Stimulated activated CD4-positive, alpha-beta T cell treated with anti-CD3 and anti-CD28 coated beads, Interleukin-1b, Interleukin-23, amount 100 ng/mL, for 1 hour (primary cell): ENCODE measurements at places on chromosomes 11 and 22.
A peak's percentile ranks its signal among the peaks of the same experiment; 100 is the strongest.

GRCh38 chr11:129451524-129451923 is 75.9 kb downstream of the BARX2 start:
- DNase-seq, result no peak

DNA sequence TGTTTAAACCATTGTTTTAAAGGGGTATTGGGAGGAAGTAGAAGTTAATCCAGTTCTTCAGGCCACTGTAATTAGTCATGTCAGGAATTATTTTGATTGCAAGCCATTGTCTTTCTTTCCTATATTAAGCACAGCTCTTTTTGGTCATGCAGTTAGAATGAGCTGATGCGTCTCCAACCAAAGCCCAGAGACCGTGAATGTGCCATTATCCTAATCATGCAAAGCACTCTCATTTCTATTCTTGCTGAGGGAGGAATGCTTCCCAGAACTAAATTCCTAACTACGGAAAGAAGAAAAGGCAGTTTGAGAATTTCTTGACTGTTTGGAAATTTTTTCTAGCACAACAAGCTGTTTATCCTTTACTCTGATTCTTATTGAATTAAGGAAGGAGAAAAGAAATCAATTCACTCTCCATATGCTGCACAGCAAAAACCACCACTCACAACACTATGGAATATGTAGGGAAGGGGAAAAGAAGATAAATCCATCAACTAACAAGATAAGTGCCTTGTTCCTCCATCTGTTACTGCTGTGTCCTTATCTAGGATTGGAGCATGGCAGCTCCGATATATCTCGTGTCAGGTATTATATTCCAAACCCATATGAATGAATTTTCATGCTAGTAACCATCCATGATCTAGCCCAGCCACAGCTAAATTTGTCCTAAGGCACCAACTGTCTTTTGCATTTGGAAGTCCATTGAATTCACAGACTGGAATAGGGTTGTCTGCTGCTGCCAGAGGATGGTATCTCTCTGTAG is 70.8 kb downstream of the NTM start:
- no peak for DNase-seq

GRCh38 chr22:31475800-31476199 is 13.8 kb downstream of the EIF4ENIF1 start:
- DNase-seq, result no peak

GRCh38 chr11:662689-663274 is 25.7 kb downstream of the DRD4 start:
- no peak for DNase-seq

DNA sequence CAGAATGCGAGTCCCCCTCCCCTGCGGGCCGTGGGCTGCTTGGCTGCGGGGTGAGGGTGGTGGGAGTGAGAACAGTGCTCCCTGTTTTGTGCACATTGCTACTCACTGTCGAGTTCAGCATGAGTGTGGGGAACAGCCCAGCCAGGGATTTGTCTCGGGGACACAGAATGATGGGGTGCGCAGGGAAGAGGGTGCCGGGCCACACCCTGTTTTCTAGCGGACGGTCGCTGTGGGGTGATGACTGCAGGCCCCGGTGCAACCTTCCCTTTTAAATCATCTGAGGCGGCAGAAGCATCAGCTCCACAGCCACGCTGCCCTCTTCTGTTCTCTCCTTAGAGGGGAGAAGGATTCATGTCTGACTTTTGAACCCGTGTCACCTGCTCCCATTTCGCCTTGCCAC is 1051.2 kb downstream of the TBC1D22A start:
- no peak for DNase-seq

- DNase-seq, result no peak
Measured at GRCh38 chr22:28229566-28230485, 310.8 kb upstream of the PITPNB start.

DNA sequence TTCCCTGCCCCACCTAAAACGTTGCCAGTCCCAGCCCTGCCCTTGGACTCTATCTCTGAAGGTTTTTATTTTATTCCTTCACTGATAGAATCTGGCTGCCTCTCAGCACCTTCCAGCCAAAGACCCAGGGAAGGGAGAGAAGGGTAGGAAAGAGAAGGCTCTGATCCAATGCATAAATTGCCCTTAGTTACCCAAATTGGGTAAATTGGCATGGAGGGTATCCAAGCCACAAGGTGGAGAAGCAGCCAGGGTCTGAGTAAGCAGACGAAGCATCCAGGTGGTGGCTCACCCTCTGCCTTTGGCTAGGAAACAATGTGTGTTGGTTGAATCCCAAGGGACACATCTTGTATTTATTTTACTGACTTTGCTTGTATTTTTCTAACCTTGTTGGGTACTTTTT is 89.0 kb downstream of the FEZ1 start:
- no peak for DNase-seq

- no peak for DNase-seq
Measured at GRCh38 chr22:23829845-23830372, 8.9 kb downstream of the DERL3 start.

DNA sequence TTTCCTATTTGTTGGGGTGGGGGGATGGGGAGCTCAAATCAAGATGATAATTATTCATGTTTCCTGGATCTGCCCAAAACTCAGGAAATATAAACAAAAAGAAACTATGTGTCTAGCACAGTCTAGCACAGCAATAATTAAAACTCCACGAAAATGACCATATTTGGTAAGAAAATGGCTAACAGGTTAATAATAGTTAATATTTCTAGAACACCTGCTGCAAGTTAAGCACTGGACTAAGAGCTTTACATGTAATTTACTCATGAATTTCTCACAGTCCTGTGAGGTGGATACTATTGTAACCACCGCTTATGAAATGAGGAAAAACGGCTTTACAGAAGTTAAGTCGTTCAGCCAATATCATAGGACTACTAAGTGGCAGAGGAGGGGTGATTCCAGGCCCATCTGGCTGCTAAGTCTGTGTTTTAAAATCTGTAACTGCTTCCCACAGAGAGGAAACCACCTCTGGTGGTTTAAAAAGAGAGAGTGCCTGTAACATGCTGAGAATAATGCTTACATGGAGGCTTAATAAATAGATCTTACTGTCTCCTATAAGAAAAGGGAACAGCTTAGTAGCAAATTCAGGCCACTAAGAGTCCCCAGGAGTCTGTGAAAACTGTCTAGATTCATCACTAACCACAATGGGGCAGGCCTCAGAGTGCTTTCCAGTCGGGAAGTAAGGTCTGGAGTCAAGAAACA is 11.0 kb upstream of the AMOTL1 start:
- DNase-seq, result no peak

DNA sequence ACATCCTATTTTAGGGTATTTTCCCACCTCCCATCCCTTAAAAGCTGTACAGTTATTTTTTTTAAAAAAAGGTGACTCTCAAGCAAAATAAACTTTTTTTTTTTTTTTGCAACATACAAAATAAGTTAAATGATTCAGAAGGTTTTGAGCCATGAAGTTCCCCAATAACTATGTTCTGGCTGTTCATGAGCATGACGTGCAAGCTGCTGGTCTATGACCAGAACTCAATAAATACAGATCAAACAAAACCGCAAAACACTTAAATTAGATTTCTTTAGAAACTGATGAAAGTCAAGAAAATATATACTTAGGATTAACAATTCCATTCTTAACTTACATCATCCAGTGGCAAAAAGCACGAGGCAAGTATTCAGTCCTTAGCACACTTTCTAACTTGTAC is 24.1 kb upstream of the CLNS1A start:
- DNase-seq, result no peak

DNA sequence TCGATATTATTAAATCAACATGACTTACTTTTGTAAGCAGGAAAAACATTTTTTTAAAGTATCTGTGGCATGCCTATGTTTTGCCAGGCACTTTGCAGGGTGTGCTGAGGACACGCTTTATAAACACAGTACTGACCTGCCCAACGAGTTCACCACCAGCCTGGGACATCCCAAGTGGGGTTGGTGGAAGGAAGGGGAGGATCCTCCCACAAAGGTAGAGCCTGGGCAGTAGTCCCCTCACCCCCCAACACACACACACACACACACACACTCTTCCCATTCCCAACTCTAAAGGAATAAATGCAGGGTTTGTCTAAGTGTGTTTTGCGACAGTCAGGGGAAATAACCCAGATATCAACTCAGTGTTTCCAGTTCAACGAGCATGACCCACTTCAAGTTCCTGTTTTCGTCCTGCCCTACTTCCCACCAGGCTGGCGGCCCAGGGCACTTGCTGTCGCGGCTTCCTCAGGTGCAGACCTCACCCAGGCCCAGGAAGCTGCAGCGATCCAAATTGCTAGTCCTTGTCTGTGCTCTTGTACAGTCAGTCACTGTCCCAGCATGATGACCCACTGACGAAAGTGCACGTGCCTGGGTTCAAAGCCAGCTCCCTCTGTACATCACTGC is 3.1 kb downstream of the CERK start:
- DNase-seq, result peak; percentile 63

- no peak for DNase-seq
Measured at GRCh38 chr22:32744176-32744959, 57.1 kb upstream of the TIMP3 start.

DNA sequence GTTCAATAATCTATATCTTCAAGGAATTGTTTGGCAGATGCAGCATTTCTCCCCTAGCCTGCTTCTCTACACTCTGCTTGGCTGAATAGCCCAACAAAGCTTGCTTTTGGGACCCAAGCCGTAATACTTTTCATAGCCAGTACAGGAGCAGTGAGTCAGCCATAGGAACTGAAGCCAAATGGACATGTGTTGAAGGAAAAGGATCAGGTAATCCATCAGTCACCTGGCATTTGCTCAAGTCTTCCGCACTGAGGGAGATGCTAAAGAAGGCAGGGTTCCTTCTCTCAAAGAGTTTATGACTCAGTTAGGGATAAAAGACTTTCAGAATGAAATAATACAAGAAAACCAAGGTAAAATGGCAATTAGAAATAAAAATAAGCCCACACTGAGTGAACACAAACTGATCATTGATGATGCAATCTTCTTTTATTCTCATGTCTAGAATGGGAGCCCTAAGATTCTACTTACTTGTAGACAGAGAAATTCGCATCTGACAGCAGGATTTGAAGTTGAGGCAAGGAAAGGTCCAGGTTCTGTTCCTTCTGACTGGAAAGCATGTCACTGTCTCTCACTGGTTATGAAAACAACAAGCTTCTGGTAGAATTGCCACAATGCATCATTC is 13.2 kb downstream of the C11orf87 start:
- DNase-seq, result no peak

DNA sequence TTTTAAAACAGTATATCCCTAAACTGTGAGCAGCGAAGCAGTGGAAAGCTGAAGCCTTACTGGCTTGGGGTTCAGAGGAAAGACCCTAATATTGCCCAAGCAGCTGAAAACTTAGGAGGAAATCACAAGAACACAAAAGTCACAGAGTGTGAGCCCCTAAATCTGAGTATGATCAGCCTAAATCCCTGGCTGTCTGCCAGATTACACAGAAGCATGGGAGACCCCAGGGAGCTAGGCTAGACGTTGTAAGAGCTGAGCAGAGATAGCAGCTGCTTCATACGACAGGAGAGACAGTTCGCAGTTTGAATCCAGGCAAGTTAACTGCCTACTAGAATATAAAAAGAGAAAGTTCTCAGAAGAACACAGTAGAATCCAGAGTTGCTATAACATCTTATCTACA is 81.2 kb downstream of the PACS1 start:
- DNase-seq, result no peak

- no peak for DNase-seq
Measured at GRCh38 chr22:36331912-36332622, 55.7 kb downstream of the MYH9 start.

- no peak for DNase-seq
Measured at GRCh38 chr11:122692444-122692843, 36.9 kb downstream of the UBASH3B start.

GRCh38 chr22:25895678-25896077 is 153.7 kb downstream of the MYO18B start:
- DNase-seq, result no peak

- no peak for DNase-seq
Measured at GRCh38 chr22:32055069-32055468, 12.0 kb downstream of the SLC5A1 start.

DNA sequence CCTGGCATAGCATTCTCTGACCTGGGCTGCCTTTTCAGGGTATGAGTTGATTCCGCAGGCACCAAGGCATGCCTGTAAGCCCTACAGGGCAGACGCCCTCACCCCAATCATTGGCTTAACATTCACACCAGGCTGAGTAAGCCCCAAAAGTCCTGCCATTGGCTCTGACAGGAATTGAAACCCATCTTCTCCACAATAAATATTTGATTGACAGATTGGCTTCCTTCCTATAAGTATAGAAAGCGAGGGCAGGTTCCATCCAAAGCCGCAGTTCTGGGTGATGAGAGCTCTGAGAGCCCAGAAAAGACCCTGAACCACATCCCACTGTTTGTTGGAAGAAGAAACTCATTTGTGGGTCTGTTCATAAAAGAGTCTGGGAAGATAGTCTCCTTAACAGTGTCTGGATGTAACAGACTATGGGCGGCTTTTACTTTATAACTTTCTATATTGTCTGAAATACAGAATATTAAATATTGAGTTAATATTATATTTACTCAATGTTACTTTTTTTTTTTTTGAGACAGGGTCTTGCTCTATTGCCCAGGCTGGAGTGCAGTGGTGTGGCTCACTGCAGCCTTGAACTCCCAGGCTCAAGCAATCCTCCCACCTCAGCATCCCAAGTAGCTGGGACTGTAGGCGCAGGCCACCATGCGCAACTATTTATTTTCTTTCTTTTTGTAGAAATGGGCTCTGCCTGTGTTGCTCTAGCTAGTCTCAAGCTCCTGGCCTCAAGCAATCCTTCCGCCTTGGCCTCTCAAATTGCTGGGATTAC is 46.8 kb downstream of the FAM83F start:
- no peak for DNase-seq

GRCh38 chr11:7508087-7508486 is 5.7 kb upstream of the PPFIBP2 start:
- no peak for DNase-seq

DNA sequence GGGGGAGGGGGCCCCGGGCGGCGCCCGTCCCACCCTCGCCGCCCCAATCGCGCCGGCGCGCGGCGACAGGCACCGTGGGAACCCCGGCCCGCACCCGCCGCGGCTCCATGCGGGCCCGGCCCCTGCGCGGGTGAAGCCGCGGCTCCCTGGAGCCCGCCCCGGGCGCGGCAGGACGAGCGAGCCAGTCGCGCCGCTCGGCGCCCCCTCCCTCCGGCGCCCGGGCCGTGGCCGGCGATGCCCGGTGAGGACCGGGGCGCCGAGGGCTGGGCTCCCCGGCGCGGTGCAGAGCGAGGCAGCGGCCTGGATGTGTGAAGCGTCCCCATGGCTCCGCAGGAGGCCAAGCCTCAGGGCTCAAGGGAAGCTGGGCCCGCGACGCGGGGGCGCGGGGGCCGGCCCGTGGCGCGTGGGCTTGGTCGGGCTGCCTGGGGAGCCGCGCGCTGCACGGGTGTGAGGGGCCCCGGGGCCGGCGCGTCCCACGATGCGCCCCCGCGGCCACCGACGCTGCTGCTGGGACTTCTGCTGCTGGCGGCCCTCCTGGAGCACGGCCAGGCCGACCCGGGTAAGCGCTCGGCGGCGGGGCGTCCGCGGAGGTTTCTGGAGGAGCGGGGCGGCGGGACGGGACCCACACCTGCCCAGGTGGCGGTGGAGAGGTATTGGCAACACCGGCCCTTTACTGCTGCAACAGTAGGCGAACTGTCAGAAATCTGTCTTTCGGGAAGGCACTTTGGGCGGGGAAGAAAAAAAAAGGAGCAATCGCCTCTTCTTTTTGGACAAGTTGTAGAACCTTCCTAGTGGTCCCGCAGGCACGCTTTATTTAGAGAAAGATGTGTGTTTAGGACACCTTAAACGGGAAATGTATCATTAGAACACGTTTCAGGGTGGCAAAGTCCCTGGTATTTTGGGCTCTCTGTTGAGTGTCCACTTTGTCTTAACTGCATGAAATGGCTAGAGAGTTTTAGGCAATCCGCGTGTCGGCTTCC is 119.4 kb downstream of the HIPK3 start:
- DNase-seq, result no peak
